ENCODE measurements at places on chromosomes 2 and 18.

- no peak for DNase-seq
Measured at GRCh38 chr2:38380397-38381130, 3.5 kb upstream of the ATL2 start.

DNA sequence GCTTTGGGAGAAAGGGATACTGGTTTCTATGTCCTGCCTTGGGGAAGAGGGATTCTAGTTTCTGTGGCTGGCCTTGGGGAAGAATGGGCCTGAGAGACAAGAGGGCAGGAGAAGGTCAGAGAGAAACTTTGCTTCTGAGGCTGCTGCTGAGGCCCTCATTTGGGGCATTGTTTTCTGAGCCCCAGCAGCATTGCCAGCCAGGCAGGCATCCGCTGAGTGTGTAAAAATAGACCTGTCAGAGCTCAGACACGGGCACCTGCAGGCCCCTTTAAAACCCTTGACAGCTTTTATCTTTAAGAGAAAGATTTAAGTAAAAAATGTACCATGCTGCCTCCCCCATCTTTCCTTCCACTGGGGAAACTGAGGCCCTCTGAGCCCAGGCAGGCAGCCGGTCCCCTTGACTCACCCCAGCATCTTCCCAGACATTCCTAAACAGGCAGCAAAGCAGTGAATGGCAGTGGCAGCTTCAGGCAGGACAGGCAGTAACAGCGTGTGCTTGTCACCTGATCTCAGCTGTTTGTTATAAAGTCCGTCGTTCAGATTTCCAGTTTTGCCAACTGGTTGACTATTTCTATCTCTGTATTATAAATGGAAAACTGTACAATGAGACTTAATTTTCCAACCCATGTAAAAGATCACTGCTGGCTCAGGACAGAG lies 27.6 kb downstream of the MLPH start:
- no peak for DNase-seq

DNA sequence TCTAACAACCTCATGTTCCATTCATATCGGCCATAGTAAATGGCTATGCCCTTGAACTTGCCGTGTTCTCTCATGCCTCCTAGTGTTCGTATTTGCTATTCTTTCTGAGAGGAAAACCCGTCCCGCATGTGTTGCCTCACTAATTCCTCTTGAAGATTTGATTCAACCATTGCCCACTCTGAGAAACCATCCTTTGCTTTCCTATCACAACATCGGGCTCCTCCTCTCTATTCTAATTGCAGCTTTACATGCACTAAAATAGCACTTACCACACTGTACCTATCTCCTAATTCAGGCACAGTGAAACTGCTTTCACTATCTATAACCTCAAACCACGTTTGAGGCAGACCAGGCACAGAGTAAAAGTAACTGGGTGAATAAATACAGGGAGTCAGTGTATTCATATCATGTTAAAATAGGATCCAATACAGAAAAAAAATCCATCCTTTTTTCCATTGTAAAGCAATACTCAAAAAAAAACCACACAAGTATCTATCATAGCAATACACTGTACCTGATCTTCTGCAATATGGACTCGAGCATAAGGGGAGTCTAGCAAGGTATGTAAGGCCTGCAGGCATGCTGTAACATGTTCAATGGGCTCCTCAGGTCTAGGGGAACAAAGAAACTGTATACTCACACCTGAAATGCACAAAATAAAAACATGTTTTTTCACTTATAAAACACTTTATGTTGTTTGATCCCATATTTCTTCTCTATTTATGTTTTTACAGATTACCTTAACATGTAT lies 39.0 kb upstream of the STRN start:
- no peak for DNase-seq

GRCh38 chr2:28378679-28379584 lies 13.7 kb upstream of the FOSL2 start:
- DNase-seq = no peak

DNA sequence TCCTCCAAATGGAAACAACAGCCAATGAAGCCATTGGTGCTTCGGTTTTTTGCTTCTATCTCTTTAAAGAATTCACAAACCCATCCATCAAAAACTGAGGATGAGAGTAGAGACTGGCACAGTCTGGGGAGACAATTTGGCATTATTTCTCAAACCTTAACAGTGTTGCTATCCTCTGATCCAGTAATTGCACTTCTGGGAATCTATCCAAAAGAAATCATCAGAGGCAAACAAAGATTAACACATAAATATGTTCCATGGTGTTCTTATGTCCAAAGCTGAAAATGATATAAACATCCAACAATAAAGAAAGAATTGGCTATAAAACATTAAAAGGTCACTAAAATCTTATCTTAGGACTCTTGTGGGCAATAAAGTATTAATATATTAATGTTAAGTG lies 35.1 kb downstream of the REEP1 start:
- DNase-seq = no peak

DNA sequence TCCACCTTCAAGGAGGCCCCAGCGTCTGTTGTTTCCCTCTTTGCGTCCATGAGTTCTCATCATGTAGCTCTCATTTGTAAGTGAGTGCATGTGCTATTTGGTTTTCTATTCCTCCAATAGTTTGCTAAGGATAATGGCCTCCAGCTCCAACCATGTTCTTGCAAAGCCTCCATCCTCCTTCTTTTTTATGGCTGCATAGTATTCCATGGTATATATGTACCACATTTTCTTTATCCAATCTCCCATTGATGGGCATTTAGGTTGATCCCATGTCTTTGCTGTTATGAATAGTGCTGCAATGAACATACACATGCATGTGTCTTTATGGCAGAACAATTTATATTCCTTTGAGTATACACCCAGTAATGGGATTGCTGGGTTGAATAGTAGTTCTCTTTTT lies 73.0 kb upstream of the NFU1 start:
- no peak for DNase-seq

- DNase-seq = no peak
Measured at GRCh38 chr2:105323111-105323510, 6.4 kb downstream of the TGFBRAP1 start.

DNA sequence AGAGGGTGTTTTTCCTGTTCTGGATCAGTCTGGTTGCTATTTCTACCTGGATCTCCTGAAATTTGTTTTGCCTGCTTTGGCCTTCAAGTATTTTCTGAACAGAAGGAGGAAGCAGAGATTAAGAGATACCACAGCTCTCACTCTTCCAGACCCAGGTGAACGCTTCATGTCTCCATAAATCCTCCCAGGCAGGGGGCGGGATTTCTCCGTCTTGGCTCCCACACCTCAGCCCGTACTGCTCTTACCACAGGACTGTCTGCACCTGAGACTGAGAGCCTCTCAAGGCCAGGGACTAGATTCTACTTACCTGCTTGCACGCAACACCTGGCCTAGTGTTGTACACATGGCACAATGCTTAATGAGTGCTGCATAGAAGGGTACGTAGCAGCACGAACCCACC lies 59.9 kb upstream of the LRPPRC start:
- no peak for DNase-seq

DNA sequence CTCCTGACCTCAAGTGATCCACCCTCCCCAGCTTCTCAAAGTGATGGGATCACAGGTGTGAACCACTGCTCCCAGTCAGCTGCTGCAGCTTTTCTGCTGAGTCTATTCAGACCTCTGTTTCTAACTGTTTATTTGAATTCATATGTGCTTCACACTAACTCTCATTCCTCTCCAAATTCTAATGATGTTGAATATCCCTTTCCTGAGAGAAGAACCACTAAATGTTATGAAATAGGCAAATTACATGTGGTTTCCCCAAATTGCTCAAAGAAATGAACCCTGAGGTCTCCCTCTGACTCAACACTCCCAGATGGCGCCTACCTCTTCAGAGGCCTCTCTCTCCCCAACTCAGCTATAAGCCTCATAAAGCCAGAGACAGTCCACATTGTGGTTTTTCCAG lies 98.6 kb downstream of the IRS1 start:
- DNase-seq = no peak

- no peak for DNase-seq
Measured at GRCh38 chr2:170813611-170814532, 2.8 kb upstream of the GAD1 start.

DNA sequence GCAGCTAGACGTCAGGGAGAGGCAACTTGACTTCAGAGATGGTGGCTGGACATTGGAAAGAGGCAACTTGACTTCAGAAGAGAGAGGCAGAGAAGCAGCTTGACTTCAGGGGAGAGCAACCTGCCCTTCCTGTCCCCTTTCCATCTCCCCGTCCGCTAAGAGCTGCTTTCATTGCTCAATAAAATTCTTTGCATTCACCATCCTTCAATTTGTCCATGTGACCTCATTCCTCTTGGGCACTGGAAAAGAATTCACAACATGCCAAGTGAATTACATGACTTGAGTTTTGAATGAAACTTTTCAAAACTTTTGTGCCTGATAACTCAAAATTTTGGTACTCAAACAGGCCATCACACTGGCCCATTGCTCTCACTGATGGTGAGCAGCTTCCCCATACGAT lies 158.9 kb downstream of the DPP4 start:
- no peak for DNase-seq

DNA sequence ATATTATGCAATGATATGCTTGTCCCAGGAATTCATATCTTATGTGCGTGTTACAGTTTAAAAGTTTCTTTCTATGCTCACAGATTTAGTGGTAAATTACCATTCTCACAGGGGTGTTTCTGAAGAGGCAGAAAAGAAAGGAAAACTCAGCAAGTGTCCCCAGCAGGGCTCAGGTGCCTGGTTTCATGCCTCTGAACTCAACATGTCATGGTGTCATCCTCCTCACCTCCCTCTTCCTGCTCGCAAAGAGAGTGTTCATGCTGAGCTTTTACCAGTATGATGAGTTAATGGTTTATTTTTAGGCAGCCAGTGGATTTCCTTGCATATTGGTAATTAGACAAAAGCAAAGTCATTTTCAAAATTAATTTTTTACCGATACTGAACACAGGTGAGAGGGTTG lies 492.9 kb upstream of the ZEB2 start:
- no peak for DNase-seq

DNA sequence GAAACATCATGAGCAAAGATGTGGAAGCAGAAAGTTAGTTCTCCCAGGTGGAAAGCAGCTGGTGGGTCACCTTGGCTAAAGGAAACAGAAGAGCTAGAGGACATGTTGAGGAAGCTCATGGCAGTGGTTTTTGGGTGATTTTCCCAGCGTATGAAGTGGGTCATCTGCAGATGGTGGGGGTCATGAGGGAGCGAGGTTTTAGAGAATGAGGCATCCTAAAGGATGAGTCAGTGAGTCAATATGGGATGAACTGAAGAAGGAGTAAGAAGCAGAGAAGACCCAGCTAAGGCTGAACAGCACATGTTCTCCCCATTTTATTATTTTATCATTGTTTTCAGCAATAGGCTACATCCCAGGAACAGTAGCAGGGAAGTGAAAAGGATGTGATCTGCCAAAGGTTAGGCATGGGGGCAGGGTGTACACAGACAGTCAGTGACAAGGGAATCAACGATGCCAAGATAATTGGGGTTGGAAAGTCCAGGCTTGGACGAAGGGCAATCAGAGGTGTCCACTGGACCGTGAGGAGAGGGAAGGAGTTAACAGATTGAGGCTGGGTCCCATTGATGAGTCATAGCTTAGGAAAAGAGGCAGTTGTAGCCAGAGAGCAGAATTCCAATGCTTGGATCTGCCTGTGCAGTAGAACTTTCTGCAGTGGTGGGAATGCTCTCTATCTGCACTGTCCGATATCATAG lies 289.3 kb upstream of the RAB12 start:
- no peak for DNase-seq

GRCh38 chr2:148135705-148136104 lies 114.8 kb downstream of the MBD5 start:
- no peak for DNase-seq

- DNase-seq = no peak
Measured at GRCh38 chr18:7458884-7459283, 108.2 kb upstream of the PTPRM start.

DNA sequence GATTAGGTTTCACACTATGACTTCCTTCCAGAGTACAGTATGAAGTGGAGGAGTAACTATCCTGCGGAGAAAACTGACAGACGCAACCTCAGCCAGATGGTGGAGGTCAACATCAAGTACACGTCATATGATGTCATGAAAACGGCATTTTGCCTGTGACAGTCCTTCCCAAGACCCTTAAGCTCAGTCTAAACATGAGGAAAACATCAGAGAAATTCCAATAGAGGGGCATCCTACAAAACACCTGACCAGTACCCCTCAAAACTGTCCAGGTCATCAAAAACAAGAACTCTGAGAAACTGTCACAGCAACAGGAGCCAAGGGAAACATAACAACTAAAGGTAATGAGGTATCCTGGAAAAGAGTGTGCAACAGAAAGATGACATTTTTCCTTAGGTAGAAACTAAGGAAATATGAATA lies 1.7 kb downstream of the RNU4ATAC start:
- no peak for DNase-seq

GRCh38 chr2:215611609-215612386 lies 175.9 kb upstream of the FN1 start:
- DNase-seq = no peak

DNA sequence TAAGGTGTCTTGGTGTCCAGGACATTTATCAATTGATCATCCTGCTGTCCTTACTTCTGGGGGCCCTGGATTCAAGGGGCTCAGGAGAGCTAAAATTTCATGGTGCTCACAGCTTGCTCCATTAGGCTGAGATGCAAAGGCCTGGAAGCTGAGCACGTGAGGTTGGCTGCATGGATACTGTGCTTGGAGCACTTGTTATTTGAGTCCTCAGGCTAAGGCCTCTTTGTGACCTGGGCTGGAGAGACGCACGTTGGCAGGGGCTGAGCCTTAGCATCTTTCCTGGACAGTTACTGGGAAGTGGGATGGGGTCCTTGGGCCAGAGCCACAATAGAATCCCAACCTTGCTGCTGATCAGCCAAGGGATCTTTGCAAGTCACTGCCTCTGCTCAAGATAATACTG lies 151.2 kb upstream of the HS6ST1 start:
- DNase-seq = no peak

DNA sequence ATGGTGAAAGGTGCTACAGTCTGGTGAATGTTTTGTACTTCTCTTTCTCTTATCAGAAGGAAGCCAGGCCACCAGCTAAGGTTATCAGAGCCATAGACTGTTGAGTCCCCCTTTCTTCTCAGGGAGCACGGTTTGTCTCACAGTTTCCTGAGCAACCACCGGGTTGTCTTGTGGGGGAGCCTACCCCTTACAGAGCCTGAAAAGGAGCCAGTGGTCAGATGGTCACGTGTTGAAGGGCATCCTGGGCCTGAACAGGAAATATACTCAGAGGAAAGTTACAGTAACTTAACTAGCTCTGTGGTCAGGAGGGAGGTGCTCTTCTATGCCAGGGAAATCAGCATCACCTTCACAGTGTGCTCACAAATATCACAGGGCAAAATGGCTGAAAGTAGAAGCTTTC lies 11.6 kb downstream of the CD28 start:
- DNase-seq = no peak

DNA sequence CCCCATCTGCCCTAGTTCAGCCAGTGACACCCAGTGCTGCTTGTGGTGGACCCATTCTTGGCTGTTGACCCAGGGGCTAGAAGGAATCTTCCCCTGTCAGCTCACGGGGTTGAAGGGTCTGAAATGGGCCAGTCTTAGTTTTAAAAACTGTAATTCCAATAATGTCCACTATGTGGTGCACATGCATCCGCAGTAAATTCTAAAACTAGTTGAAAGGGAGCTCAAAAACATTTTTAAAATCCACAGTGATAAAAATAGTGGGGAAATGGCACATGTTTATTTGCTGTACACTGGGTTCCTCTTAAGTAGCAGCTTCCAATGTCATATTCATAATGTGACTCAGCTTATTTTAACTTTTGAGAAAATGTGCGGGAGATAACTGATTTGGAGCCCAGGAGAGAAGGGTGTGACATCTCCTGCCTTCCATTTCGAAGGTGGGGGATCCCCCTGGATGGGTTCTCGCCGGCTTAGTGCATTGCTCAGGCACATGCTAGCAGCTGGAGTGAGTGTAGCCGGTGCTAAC lies 32.8 kb downstream of the GRHL1 start:
- DNase-seq = no peak
